Right atrium auricular region (tissue), 2 donors: ENCODE measurements at places on chromosomes 3 and 15. TPM values are rescaled to one million over a fixed set of nuclear protein-coding genes. Genes with fewer than 3 reads are reported as not detected.

DNA sequence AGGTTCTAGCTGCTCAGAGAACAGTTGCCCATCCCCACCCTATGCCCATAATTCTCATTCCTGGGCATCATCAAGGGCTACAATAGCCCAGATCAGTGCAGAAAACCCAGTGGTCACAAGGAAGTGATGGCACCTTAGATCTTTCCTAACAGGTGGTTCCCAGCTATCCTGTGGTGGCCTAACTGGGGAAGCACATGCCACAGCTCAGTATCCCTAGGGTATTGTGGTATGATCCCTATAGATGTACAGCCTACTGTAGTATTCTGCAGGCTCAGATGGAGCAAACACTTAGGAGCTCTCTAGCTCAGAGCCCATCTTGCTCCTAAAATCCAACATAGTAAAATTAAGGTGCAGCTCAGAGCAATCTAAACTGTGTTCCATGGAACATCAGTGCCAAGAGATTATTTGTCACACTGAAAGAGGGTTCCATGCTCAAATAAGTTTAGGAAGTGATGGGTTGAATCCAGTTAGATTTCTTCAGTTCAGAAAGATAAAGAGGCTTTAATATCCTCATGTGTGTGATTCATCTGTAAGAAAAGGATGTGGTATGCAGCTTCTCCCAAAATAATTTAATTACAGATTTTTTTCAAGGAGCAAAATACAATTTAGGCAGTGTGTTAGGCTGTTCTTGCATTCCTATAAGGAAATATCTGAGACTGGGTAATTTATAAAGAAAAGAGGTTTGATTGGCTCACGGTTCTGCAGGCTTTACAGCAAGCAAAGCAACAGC is 4.4 kb downstream of the A4GNT start:
- H3K36me3 ChIP-seq = no peaks in the 10 kb centered on the region
- no peak for DNase-seq
- no peaks in the 10 kb centered on the region for H3K27me3 ChIP-seq
- H3K4me1 ChIP-seq = peaks cover 9% of the 10 kb centered on the region

Gene DPPA2
- total RNA-seq = not detected

- H3K27me3 ChIP-seq = no peaks in the 10 kb centered on the region
- H3K4me1 ChIP-seq = peaks cover 71% of the 10 kb centered on the region
- H3K4me3 ChIP-seq = peak overlapping the region; percentile 98
- DNase-seq = no peak
- H3K27ac ChIP-seq = peak overlapping the region; percentile 100
Measured at GRCh38 chr3:157157836-157158235, 2.1 kb downstream of the CCNL1 start.

Gene TMEM266
- total RNA-seq = not detected

DNA sequence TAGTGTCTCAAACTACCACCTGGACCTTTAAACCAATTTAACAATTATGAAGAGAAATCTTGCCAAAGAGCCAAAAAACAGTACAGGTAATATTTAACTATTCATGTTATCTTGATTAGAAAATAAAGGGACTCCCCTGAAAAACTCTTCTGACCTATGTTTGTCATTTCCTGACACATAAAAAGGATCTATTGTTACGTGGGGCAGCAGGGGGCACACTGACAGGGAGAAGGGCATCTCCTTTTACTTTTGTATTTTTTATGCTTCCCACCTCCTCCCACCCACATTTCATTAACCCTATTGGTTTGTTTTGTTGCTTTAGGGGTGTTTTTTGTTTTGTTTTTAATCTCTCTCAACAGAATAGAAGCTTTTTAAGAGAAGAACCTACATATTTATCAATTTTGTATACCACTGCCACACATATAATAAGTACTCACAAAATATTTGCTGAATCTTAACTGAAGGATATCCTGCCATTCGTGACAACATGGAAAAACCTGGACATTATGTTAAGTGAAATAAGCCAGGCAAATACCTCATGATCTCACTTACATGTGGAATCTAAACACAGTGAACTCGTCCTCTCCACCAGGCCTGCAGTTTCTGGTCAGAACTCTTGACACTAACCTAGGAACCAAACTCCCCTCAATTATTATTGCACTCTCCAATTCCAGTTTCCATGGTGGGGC is 17.7 kb downstream of the STAG1 start:
- H3K27ac ChIP-seq = no peak overlapping the region
- no peak for DNase-seq
- no peak overlapping the region for H3K4me3 ChIP-seq
- H3K36me3 ChIP-seq = no peaks in the 10 kb centered on the region
- H3K4me1 ChIP-seq = peaks cover 25% of the 10 kb centered on the region
